ENCODE measurements at places on chromosomes 12 and 14. TPM values are rescaled to one million over a fixed set of nuclear protein-coding genes. Genes with fewer than 3 reads are reported as not detected.

DNA sequence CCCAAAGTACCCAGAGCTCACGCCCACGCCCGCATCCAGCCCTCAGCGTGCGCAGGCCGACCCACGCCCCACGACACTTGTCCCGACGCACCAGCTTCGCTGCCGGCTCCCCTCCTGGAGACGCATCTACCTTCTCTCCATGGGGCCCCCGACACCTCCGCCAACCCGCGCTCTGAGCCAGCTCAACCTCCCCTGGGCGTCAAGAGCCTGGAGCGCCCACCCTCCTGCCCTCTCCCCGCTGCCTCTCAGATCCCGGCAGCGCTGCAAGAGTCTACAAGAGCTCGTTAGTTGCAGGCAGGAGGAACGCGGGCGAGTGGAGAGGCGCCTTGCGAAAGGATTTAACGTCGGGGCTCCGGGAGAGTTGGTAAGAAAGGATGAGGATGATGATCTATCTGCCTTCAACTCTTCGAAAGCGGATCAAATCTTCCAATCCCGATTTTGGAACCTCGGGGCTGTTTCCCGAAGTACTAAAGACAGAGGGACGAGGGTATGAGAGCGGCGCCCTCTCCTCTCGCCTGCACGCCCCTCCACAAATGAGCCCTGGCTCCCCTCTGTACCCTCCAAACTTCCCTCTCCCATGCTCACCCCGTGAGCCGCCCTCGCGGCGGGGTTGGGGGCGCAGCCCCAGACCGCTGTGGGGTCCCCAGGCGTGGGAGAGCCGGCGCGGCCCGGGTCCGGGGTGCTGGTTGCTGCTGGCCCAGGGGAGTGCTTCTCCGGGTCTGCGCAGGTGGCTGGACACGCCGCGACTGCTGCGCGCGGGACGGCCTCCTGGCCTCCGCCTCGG lies 979 bp downstream of the LTBP2 start:
- no peak for DNase-seq

- DNase-seq: no peak
These were observed 103.8 kb downstream of the OSBPL8 start for GRCh38 chr12:76455582-76456345.

GRCh38 chr12:78759367-78759766 lies 105.2 kb upstream of the SYT1 start:
- no peak for DNase-seq

DNA sequence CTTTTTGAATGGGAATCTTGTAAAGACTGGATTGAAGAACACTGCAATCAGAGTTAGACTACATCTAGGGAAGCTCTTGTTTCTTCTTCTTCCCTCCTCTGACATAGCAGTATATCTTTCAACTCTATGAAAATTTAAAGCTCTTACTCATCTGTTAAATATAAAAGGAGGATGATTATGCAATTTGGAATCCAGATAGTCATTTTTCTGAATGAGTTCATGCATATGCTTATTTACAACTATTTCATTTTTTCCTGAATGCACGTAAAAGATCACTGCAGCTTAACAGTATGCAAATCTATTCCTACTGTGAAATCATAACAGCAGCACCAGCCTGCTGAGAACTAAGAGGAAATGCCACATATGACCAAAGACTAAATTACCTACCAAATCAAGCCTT lies 133.5 kb upstream of the TMCC3 start:
- DNase-seq: no peak

DNA sequence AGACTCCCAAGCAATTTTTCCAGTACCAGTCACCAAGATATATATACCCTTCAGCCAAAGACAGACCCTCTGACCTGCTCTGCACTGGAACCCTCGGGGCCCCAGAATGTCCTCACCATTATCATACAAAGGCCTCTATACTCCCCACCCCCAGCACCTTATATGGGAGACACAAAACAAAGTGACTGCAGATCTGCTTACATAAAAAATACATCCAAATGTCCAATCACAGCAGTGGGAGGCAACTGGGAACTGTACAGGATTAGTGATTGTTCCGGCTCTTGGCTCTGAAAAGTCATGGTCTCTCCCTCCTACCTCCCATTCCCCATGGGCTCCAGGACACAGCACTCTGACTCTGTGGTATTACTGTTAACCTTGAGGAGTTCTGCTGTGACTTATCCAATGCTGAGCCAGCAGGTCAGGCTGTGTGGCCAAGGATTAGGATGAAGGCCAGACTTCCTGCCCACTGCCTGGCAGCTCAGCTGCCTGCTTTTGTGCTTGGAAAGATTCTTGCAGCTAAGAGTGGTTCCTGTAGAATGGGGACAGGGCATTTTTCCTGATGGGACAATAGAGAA lies 13.7 kb downstream of the OXA1L start:
- DNase-seq: no peak

DNA sequence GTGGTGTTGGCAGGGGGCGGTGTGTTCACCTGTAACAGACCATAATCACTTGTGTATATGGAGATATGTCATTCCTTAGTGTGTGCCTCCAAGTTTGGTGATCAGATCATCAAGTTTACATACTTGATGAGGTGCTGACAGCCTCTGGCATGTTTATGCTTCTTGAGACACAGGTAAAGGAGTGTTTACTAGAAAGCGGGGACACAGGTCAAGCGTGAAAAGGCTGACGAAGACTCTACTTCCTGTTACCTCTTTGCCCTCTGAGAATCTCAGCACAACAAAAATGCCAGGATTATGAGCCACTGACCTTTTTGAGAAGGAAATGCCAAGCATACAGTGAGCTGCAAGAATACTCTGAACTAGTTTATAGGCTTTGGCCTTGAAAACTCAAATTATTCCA lies 29.6 kb downstream of the PRDM4 start:
- no peak for DNase-seq

DNA sequence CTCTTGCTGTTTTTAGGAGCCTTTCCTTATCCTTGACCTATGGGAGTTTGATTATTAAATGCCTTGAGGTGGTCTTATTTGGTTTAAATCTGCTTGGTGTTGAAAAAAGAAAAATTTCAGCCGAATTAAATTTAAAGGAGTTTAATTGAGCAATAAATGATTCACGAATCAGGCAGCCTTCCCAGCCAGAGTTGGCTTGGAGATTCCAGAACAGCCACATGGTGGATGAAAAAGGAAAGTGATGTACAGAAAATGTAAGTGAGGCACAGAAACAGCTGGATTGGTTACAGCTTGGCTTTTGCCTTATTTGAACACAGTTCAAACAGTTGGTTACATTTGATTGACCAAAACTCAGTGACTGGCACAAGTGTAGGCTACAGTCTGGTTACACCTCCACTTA lies 69.7 kb downstream of the WASHC3 start:
- no peak for DNase-seq

GPD1 gene
- total RNA-seq: 8.5 TPM

DNA sequence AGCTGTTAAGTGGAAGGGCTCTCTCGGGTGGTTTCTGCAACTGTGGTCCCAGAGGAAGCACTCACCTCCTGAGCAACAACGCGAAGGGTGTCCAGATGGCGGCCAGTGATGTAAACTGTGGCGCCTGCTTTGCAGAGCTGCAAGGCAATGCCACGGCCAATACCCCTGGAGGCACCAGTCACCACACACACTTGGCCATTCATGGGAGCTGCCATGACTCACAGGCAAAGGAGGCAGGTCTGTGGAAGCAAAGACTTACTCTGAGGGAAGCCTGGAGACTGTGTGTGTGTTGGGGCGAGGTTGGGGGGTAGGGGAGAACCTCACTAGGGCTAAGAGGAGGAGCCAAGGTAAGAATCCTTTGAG lies 707 bp downstream of the DHRS1 start:
- peak; percentile 63 for DNase-seq

GRCh38 chr12:21764950-21765349 lies 9.6 kb downstream of the KCNJ8 start:
- DNase-seq: no peak

GRCh38 chr14:69661194-69661537 lies 49.8 kb downstream of the SUSD6 start:
- no peak for DNase-seq

- DNase-seq: peak; percentile 64
These were observed 82.4 kb downstream of the PPM1A start for GRCh38 chr14:60331201-60332045.

TPPP2 gene
- total RNA-seq: not detected

DNA sequence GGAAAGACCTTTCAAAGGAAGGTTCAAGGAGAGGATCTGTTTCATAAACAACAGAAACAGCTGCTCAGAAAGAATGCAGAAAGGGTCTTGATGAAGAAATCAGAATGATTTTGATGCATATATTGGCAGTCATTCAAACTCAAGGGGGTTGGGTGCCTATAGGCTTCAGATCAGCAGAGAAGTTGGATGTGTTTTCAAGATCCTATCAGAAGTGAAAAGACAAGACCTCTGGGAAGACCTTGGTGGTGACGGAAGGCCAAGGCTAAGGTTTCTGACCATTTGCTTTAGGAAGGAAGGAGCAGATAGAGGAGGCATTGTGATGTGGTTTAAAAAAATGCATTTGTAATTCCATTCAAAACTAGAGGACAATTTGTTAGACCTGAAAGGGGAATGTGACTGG lies 15.2 kb upstream of the PTPRB start:
- no peak for DNase-seq

LRP1-AS gene
- not detected for total RNA-seq

PRH1 gene
- total RNA-seq: 12.0 TPM

DNA sequence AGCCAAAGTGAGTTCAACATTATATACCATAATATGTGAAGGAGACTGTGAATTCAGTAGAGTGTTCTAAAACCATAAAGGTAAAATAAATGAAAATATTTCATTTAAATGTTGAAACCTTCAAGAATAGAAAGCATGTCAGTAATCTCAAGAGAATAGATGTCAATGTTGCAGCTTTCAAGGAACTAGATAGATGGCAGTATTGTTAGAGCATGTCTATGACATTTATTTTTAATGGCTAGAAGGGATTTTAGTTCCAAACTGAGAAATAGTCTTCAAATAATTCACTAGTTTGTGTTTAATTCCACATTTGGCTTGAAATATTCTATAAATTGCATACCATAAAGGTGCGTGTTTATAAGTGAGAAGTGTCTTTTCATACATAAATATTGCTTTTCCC lies 326.5 kb downstream of the FLRT2 start:
- no peak for DNase-seq

GRCh38 chr14:45359746-45360145 lies 106.7 kb upstream of the MIS18BP1 start:
- no peak for DNase-seq

EPYC gene
- 0.47 TPM for total RNA-seq

SRRM4 gene
- total RNA-seq: 0.05 TPM

GRCh38 chr12:92786045-92786444 lies 83.3 kb downstream of the PLEKHG7 start:
- no peak for DNase-seq

GMFB gene
- total RNA-seq: 54.8 TPM

GSKIP gene
- 19.6 TPM for total RNA-seq

DNA sequence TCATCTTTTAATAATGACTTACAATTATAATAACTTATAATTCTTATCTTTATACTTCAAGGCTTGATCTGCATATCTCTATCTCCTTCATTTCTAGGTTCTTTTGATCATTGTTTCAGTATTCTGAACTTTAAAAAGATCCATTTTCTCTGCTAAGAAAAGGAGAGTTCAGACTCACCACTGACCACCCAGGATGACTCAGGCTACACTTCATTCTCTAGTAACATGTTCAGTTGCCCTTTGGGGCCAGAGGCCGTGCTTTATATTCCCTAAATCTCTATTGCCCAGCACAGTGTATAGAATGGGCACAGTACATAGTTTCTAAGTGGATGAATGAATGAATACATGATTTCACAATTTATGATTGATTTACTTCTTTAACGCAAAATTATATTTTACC lies 268.7 kb downstream of the AKAP6 start:
- no peak for DNase-seq

TBC1D30 gene
- 9.9 TPM for total RNA-seq

DNA sequence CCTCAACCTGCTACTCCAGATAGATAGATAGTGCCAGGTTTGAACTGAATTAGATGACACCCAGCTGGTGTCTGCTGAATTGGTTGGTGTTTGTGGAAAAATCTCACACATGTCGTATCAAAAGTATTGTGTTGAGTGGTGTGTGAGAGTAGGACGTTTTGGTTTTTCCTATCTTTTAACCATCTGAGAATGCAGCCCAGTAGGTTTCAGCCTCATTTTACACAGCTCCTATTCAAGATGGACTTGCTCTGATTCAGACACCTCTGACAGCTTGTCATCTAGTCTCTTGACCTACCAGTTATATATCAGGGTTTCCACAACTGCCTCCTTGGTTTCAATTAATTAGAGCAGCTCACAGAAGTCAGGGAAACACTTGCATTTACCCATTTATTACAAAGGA lies 254.4 kb downstream of the KTN1 start:
- no peak for DNase-seq

All from left lung (tissue), 14 donors.